HAP-1 (cell line): ENCODE measurements at places on chromosomes 2 and 18.

GRCh38 chr2:6434438-6434837 is 431.3 kb downstream of the CMPK2 start:
- DNase-seq: no peak

GRCh38 chr18:61203151-61203550 is 130.1 kb upstream of the CDH20 start:
- DNase-seq: no peak

- no peak for DNase-seq
These were observed 87.2 kb downstream of the COBLL1 start for GRCh38 chr2:164754157-164755093.

DNA sequence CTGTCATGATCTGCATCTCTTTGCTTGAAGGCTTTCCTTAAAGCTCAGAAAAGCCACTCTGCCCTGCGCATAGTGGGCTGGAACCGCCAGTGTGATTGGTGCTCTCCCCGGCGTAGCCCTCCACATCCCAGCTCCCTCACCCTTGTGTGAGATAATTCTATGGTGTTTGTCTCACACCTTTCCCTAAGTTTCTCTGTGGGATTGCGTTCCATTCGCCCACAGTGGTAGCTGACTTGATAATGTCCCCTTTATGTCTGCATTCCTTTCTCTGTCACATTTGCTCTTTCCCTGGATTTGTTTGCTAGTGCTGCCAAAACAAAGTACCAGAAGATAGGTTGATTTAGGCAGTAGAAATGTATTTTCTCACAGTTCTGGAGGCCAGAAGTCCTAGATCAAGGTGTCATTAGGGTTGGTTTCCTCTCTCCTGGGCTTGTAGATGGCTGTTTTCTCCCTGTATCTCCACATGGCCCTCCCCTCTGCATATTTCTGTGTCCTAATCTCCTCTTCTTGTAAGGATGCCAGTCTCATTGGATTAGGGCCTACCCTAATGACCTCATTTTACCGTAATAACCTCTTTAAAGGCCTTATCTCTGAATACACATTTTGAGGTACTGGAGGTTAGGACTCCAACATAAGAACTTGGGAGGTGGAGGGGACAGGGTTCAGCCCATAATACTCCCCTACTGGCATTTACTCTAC is 7.4 kb upstream of the TMEM87B start:
- no peak for DNase-seq

GRCh38 chr18:40935423-40935822 is 1019.6 kb upstream of the PIK3C3 start:
- peak; percentile 52 for DNase-seq
